HFFc6 (cell line): ENCODE measurements at places on chromosomes 12 and 14. TPM values are rescaled to one million over a fixed set of nuclear protein-coding genes. Genes with fewer than 3 reads are reported as not detected.

DNA sequence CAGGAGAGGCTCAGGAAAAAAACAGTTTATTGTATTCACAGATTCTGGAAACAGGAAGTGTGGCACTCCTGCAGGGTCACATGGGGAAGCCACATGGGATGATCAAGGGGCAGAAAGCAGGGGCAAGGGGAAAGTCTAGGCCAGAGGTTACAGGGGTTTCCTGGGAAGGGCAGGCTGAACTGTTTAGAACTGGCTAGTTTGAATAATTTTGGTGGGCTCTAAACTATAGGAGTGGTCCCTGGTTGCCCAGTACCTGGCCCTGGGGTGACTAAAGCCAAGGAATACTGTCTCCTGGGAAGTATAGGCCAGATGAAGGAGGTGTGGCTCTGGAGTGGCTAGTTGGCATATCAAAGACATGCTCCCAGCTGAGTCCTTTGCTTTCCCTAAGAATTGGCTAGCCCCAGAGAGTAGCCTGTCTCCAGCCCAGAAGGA lies 169.2 kb downstream of the SLC41A2 start:
- no peak for DNase-seq

Gene PTGES3
- total RNA-seq, result 167 to 232 TPM (median 221 TPM) in 3 replicates

DNA sequence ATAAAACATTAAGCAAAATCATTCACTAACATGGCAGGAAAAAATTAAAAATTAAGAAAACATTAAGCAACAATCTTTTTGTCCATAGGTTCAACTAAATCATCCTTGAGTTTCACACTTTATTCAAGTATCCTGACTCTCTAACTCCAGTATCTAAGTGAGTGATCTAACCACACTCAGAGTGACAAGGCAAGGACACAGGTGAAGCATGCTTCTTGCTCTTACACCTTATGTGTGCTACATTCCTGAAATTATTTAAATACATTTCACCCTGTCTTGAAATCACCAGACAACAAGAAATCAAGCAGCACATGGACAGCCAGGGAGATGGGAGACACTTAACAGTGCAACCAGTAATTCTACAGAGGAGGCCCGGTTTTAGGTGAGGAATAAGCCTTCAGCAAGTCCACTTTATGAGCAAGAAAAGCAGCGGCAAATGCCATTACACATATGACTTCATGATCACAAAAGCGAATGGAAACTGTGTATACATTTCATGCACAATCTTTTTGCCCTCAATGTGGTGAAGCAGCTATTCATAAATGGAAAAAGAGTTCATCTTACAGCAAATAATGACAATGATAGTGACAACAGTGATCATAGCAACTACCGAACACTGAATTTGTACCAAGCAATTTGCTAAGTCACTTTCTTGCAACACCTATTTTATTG lies 37.4 kb downstream of the PHLDA1 start:
- DNase-seq, result no peak

- DNase-seq, result no peak
Measured at GRCh38 chr14:45650754-45651153, 397.8 kb upstream of the MIS18BP1 start.

DNA sequence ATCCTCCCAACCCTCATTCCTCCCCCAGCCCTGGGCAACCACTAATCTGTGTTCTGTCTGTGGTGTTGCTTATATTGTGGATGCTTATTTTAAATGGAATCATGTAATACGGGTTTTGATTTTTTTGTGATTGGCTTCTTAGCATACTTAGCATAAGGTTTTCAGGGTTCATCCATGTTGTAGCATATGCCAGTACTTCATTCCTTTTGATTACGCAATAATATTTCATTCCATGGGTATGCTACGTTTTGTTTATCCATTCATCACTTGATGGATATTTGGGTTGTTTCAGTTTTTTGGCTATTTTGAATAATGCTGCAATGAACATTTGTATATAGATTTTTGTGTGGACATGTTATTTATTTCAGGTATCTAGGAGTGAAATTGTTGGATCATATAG lies 82.9 kb downstream of the TSPAN9 start:
- DNase-seq, result no peak

DNA sequence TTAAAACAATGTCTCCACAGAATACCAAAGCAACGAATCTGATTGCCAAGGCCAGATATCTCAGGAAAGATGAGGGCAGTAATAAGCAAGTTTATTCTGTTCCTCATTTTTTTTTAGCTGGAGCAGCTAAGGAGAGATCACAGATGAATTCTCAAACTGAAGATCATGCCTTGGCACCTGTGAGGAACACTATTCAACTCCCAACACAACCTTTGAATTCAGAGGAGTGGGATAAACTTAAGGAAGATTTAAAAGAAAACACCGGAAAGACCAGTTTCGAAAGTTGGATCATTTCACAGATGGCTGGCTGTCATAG lies 994 bp downstream of the PRORP start:
- no peak for DNase-seq

Gene ACRBP
- total RNA-seq, result 0.21 TPM in 1 of 2 replicates, not detected in the other

DNA sequence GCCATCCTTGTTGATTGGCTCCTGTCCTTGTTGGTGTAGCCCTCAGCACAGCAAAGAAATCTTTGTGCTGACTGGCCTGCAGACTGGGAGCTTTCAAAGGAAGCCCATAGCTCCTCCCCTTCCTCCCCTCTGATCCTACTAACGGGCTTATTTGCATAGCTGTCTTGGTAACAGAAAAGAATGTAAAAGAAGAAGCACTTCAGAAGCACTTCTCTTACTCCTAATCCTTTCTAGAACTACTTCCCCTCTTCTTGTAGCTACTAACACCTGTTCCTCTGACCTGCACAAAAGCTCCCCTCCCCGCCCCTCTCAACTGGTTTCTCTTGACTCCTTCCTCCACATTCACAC lies 14.3 kb upstream of the RIC8B start:
- DNase-seq, result no peak

GRCh38 chr14:54354096-54354495 lies 42.7 kb upstream of the CDKN3 start:
- no peak for DNase-seq

DNA sequence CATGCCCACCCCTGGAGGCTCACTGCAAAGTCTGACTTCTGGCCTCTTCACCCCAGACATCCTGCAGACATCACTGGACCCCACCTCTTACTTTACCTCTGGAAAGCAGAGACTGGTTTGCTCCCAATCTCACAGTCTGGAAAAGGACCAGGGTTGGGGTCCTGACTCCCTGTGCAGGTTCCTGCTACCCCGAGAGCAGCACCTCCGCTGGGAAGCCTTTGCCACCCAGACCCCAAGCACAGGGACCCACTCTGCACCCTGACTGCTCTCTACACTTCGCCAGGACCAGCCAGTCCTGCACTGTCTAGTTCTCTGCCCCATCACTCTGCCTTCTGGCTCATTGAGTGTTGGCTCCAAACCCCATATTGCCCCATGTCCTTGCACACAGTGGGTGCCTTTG lies 16.0 kb downstream of the FOXN4 start:
- DNase-seq, result no peak

Gene IL26
- total RNA-seq, result not detected in 3 replicates

DNA sequence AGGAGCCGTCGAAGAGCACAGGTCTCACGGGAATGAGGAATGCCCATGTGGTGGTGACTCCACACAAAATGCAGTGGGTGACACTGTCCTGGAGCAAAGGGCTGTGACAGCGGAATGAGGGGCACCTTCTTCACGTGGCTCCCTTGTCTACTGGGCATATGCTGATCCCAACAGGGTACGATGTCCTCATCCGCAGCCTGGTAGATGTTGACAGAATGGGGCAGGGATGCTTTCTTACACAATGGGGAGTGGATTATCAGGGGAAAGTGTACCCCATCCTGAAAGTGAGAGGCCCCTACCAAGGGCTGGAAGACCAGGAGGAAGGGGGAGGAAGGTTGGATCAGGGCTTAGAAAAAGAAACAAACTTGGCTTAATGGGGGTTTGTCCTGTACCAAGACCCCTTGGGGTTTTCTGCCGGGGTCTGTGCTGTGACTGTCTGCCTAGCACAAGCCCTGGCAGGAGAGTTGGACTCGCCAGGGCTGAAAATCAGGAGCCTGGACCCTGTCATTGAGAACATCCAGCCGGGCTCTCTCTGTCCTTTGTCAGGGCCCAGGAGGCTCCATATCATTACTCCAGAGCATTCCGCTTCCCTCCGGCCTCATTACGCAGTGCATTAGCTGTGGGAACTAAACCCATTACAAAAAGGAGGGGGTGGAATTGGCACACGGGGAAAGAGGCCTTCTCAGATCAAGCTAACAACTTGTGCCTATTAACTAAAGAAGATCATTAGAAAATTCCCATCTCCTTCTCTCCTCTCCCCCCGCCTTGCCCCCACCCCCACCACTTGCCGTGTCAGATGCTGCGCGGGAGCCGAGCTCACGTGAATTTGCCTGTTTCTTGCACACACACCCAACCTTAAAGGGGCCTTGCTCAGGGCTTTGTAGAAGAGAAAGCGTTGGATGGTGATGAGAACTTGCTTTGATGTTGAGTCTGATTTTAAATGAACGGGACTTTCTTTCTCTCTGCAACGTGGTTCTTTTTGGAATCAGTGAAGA lies 171.8 kb upstream of the PARP11 start:
- no peak for DNase-seq

Gene CLEC2B
- not detected in 3 replicates for total RNA-seq

Gene PFDN5
- total RNA-seq, result 484 to 618 TPM (median 504 TPM) in 3 replicates

DNA sequence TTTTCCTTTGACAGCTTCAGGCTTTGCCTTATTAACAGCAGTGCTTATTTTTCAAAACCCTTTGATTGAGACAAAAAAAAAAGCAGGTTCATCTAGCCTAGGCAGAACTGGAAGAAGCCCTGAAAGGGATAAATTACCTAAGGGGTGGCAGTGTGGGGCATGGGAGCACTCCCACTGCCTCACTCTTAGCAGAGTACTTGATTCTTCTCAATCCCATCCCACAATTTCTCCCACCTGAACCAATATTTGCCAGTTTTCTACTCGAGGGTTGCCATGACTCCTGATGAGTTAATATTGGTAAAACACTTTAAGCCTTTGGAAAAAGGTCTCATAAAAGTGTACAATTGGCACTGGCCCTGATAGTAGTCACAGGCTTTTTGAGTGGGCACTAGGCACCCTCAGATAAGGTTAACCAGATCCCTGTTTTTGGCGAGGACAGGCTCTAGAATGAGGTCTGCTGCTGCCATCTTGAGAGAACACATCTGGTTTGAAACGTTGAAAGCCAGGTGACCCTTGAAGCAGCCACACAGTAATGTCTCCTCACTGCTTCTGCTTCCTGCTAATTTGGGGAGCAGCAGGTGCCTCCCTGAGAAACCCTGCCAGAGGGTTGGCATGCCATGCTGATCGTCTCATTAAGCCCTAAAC lies 320.0 kb downstream of the RAD51B start:
- DNase-seq, result no peak

GRCh38 chr12:64998371-64999147 lies 122.5 kb downstream of the WIF1 start:
- DNase-seq, result no peak

GRCh38 chr12:13167226-13167625 lies 29.3 kb upstream of the EMP1 start:
- DNase-seq, result peak; percentile 30

GRCh38 chr12:3976351-3976938 lies 103.2 kb upstream of the PARP11 start:
- no peak for DNase-seq

DNA sequence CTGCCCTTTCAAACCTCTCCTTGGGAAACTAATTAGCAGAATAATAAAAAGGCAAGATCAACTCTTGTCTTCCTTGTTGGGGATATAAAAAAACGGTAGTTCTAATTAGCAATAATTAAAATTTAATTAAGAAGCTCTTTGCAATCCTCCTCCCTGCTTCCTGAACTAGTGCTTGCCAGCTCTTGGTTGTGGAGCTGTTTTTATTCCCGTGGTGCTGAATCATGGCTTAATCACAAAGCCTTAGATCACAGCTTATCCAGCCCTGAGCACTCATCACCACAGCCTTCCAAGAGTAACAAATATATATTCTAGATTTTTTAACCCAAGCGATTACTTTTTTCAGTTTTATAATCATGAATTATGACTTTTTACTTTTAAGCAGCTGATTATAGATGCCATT lies 63.2 kb upstream of the INSM2 start:
- no peak for DNase-seq

Gene PLBD1
- total RNA-seq, result not detected in 3 replicates

DNA sequence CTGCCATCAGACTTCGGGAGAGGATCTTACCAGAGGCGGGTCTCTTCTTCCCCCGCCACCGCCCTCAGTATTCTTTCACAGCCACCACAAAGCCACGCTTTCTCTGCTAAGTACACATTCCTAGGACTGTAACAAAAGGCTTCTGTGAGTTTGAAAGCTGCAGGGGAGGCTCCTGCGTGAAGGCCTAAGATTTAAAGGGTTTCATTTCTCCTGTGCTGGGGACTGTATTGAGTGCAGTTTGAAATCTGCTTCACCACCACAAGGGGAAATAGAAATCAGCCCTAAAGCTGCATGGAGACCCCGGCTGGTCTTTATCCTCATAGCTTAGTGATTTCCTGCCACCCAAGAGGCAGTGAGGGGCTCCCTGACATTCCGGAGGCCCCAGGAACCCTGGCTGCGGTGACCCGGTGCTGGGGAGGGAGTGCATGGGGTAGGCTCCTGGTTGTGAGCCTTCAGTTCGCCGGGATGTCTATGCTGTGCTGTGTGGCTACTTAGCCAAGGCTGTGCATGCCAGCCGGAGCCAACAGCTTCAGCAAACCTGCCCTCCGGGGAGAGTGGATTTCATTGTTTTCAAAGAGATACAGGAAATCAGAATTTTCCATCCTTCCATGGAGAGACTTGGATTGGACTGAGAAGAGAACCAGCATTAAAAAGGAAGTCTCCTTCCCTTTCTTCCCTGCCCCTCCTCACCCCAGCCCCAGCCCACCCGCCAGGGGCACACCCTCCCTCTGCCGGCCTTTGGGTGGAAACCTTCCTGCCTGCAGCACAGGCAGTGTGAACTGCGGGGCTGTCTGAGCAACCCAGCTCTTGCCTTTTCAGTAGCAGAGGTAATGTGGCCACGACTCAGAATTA lies 163.3 kb downstream of the ETV6 start:
- DNase-seq, result no peak

- no peak for DNase-seq
Measured at GRCh38 chr12:117872546-117873169, 96.1 kb downstream of the KSR2 start.

Gene TMEM132C
- not detected in 2 replicates for total RNA-seq

- DNase-seq, result peak; percentile 45
Measured at GRCh38 chr12:3107071-3107583, 29.9 kb downstream of the TSPAN9 start.

GRCh38 chr12:108324351-108325017 lies 14.6 kb downstream of the CMKLR1 start:
- DNase-seq, result no peak

DNA sequence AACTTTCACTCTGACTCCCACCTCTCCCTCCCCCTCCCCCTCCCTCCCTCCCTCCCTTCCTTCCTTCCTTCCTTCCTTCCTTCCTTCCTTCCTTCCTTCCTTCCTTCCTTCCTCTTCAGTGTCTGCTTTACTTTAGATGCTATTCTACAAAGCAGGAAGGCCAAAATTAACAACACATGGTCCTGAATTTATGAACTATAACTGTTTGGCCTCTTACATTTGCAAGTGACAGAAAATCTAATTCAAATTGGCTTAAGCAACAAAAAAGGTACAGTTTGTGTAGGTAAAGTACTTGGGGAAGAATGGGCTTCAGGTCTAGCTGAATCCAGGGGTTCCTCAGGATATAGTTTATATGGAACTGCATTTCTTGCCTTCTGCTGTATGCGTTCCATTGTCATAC lies 673.0 kb downstream of the AACS start:
- DNase-seq, result no peak

Gene RACGAP1
- 56.4 to 103 TPM (median 99.8 TPM) in 3 replicates for total RNA-seq

- DNase-seq, result peak; percentile 9
Measured at GRCh38 chr12:50806176-50806575, 36.5 kb upstream of the TMPRSS12 start.

GRCh38 chr12:67333649-67334048 lies 64.5 kb downstream of the CAND1 start:
- DNase-seq, result no peak

Gene NANOG
- total RNA-seq, result not detected in 3 replicates

Gene DDN
- total RNA-seq, result 0.17 and 0.21 TPM in 2 replicates

Gene KRT83
- not detected in 2 replicates for total RNA-seq

Gene KTN1
- 148 to 167 TPM (median 150 TPM) in 3 replicates for total RNA-seq

Gene TAS2R7
- not detected in 3 replicates for total RNA-seq
